ENCODE measurements at places on chromosomes 3 and 15.

DNA sequence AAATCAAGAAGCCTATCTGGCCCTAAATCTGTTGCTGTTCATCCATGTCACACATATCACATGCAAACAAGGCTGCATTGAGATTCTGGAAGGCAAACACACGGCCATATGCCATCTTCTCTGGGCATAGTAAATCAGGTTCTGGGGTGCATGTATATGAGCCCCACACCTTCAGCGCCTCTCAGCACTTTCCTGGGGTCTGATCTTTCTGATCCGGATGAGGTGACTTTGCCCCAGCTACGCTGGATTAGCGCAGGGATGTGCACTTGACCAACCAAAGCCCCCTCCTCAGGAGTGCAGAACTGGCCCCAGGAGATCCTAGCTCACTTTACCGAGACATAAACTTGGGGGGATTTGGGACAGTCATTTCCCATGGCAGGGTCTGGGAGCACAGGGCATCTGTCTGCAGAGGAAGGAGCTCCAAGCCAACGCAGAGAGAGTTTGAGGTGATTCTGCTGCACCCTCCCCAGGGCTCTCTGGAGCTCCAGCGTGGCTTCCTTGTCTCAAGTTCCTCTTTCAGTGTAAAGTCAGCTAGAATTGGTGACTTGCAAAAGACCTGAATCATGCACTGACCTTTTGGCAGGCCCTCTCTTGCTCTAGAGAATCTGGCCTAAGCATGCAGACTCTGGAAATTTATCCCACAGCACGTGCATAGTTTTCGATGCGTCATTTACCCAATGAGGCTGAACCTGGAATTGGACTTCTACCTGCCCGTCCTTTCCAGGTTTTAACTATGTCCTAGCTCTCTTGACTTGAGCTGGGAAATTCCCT is 63.5 kb upstream of the KLF13 start:
- no peak for DNase-seq

- DNase-seq: no peak
These were observed 203.3 kb downstream of the PLCL2 start for GRCh38 chr3:17088017-17088416.

GRCh38 chr15:78061963-78062427 is 15.5 kb downstream of the TBC1D2B start:
- no peak for DNase-seq

GRCh38 chr3:149016669-149017541 is 25.6 kb downstream of the GYG1 start:
- no peak for DNase-seq

DNA sequence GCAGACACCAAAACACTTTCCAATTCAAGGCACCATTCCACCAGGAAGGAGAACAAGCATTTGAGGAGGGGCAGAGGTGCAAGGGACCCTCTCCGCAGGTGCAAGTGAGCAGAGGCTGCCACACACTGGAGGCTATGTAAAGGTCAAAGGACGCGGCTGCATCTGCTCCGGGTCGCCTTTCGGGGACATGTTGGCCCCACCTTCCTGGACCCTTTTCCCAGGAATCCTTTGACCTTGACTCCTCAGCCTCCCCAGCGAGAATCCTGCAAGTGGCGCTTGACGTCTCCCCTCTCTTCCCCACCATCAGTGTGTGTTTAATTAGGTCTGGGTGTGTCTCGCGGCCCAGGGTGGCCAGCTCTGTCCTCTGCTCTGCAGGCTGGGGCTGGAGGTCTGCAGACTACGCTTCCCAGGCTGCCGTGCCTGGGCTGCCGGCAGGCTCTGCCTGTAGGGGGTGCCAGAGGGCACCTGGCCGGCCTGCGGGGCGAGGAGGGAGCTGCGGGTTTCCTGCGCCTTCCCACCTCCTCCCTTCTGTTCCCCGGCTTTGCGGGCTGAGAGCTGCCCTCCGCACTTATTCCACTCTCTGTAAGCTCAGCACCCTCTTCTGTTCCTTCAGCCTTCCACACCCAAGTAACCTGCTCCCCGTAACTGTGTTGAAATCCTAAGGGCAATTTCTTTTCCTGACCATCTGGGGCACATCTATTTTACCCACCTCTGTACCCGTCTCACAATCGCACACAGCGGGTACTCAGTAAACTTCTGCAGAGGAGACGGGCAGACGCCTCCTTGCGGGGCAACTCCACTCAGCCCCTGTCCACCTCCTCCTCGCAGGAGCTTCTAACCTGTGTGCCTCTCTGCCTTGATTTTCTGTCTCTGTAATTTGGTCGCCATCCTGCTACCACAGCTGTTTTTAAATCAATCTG is 129.8 kb downstream of the NSMCE3 start:
- DNase-seq: peak; percentile 22

GRCh38 chr15:90991587-90992285 is 2.6 kb downstream of the PRC1 start:
- no peak for DNase-seq

GRCh38 chr3:33798418-33799201 is at the start of gene PDCD6IP:
Gene PDCD6IP, plus strand, starts transcription at chr3:33798630. Its CDS starts 99 bp downstream, at chr3:33798729.
- peak; percentile 78 for DNase-seq

DNA sequence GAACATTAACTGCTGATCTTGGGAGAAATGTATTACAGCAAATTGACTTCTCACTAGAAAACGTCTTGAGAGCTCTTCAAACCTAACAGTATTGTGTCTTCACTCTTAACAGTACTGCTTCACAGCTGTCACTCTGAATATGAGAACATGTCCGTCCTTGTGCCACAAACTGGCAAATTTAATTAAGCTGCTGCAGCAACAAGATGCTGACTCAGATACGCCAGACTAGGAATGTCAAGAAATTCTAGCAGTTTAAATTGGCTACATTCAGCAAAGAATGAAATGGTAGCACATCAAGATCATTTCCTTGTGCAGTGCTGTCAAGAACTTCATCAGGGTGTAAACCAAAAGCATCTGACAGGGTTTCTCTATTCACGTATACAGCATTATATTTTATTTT is 7.6 kb downstream of the ICE2 start:
- DNase-seq: no peak

DNA sequence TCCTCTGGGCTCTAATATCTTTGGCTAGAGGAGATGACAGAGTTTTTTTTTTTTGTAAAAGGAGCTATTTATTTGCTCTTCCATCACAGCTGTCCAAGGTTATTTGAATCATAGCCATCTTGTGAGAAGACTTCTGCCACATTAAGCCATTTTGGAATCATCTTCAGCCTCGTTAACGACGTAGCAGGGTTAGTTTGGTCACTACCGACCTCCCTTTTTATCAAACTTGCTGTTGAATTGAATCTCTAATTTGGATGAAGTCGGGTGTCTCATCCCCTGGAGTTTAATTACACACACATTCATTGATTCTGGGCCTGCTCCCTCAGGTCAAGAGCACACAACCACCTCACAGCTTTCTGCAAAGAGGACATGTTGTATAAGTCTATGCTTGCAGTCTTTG is 238.7 kb downstream of the CPNE4 start:
- no peak for DNase-seq

GRCh38 chr3:58679974-58680666 is 13.5 kb upstream of the FAM3D start:
- no peak for DNase-seq

GRCh38 chr3:46017720-46018119 is 9.6 kb downstream of the XCR1 start:
- DNase-seq: no peak

DNA sequence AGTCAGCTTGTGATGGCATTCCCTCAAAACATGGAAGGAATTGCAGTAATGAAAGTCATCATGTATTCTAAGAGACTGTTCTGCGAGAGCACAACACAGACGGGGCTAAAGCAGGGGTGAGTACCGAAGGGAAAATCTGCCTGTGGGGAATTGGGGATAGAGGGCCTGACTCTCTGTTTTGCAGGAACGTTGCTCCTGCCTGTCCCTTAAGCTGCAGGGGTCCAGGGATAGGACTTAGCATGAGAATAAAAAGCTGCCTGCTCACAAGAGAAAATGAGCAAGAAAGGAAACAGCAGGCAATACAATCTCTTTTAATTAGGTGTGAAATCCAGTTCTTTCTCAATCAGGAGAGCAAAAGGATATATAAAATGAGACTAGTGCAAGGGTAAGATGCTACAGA is 62.2 kb downstream of the TIGIT start:
- DNase-seq: no peak

GRCh38 chr3:33795856-33796536 is 2.4 kb upstream of the PDCD6IP start:
- no peak for DNase-seq

All from activated CD4-positive, CD25-positive, alpha-beta regulatory T cell (primary cell).